D341Med (cell line): ENCODE measurements at places on chromosomes 16 and 17.

DNA sequence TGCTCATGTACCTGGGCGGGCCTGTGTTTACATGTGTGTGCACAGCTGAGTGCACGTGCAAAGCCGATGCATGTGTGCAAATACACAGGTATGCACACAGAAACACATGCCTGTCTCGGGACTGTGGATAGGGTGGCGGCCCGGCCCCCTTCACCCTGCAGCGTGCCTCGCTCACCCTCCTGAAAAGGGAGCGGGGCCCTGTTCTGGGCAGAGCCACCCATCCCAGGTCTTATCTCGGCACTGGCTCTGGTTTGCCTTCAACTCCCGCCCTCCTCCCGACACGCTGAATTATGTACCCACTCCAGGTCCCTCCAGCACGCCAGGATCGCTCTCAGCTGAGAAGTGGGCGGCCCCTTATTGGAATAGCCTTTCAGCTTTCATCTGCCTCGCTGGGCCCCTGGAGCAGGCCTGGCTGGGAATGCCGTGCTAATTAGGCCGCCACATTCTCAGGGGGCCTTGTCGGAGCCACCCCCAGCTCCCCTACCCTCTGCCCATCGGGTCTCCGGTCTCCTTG is 77.8 kb downstream of the RTN4RL1 start:
- DNase-seq: no peak

DNA sequence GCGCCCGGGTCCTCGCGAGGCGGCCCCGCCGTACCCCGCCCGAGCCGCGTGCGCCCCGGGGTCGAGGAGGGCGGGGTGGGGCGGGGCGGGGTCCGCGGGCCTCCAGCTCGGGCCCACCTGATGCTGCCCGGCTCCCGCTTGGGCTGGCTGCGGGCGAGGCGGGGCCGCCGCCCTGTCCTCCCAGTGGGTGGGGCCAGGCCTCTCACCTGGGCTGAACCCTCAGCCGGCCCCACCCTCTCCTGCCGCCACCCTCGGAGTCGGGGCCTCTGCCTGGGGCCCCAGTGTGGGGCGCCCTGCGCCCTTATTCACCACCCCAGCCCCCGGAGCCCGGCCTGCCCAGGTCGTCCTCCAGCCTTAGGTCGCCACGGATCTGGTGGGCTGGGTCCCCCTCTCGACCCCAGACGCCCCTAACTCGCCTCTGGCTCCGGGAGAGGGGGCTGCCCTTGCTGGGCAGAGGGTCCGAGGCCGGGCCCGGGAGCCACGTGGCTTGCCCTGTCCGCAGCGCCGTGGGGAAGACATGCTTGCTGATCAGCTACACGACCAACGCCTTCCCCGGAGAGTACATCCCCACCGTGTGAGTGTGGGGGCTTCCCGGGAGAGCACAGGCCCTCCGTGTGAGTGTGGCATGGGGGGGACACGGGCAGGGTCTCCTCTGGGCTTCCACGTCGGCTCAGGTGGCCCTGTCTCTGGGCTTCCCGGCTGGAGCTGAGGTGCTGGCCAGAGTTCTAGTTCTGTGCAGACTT is 578 bp downstream of the RAC3 start:
- DNase-seq: peak; percentile 88

DNA sequence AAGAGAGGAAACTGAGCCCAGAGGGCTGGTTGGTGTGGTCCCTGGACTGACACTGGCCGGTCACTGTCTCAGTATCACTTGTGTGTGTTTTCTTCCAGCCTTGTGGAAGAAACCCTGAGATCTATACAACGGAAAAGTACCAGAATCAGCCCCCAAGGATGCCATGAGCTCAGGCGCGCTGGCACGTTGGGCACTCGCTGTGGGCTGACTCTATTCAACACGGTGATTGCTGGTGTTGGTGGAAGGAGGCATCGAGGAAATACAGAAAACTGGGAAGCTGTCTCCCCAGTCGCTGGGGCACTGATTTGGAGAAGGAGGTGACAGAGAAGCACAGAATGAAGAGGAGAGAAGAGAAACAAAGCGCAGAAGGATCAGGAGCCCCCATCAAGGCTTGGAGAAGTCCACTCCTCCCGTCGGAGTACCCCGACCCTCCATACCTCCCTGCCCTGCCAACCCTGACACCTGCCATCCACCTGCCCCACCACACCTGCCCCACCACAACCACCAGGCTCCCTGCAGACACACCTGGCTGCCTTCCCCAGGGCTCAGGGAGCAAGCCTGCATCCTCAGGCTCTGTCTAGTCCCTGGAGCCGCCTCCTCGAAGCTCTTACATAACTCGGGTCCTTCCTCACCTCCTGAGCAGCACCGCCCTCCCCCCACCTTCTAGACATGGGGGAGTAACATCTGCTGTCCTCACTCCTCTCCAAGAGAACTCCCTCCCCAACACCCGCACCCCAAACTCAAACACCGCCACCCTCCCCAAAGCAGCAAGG is 66.5 kb downstream of the RBFOX3 start:
- DNase-seq: no peak

DNA sequence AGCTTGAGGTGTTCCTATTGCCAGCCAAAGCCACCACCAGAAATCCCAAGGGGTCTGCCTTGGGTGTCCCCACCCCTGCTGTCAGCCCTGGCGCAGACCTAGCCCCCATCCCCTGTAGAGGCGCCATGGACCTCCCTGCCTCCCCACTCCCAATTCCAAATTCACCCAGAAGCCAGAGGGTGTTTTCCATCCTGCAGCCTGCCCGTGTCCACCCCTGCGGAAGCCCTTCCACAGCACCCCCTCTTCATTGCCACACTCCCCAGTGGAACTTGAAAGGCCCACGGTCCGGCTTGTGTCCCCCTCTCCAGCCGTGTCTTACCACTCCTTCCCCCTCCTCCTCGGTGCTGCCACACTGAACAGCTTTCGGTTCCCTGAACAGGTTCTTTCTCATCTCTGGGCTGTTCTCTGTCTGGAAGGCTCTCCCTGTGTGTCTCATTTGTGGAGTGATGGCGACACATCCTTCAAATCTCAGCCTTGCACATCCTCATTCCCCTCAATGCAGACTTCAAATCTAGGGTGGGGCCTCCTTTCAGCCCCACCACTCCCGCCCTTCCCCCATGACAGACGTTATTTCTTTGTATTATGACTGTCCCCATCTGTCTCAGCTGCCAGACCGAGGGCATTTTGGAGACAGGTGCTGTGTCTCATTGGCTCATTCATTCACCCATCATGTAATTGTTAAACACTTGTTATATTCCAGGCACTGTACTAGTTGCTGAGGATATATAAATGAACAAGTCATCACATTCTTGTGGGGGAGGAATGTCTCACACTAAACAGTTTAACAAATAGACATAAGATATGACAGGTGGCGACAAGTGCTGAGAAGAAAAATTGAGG is 36.3 kb downstream of the ADGRG5 start:
- DNase-seq: no peak

- no peak for DNase-seq
Observed at GRCh38 chr17:16442141-16442540, 26.8 kb downstream of the TRPV2 start.

- DNase-seq: no peak
Observed at GRCh38 chr17:33651686-33652085, 358.6 kb upstream of the ASIC2 start.

- DNase-seq: no peak
Observed at GRCh38 chr17:64455993-64456885, 7.3 kb downstream of the MILR1 start.

DNA sequence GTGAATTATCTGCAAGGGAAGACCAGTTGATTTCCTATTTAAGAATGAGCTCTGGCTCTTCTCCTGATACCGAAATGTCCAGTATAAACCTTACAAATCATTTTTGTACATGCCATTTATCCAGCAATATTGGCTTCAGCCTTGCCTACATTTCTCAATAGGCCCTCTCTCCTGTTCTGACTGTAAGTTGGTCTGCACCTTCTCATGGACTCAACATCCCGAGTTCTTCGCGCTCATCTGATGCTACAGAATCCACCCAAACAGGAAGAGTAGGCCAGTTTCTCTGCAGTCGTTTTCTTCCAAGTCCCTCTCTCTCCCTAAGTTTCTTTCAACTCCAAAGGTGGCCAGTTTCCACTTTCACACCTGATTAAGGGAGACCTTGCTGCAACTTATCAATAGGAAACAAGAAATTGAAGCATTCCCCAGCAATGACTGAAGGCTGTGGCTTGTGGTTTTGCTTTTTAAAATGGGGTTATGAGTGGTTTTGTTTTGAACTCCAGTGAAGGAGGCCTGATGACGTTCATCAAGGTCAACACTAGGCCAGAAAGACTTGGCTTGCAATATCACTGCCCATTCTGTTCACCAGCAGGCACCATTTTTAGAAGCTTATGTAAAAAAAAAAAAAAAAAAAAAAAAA is 383.0 kb downstream of the MAF start:
- DNase-seq: no peak

DNA sequence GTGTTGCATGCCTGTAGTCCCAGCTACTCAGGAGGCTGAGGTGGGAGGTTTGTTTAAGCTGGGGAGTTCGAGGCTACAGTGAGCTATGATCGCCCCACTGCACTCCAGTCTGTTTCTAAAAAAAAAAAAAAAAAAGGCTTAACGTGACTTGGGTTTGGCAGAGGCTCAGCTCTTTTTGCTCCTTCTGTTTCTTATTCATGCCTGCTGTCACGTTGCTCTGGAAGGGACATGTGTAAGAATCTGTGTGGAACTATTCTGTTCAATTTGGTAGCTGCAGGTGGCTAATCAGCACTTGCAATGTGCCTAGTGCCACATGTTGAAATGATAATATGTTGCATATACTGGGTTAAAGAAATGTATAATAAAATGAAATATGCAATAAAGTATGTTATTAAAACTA is 20.9 kb upstream of the SYT17 start:
- DNase-seq: no peak

DNA sequence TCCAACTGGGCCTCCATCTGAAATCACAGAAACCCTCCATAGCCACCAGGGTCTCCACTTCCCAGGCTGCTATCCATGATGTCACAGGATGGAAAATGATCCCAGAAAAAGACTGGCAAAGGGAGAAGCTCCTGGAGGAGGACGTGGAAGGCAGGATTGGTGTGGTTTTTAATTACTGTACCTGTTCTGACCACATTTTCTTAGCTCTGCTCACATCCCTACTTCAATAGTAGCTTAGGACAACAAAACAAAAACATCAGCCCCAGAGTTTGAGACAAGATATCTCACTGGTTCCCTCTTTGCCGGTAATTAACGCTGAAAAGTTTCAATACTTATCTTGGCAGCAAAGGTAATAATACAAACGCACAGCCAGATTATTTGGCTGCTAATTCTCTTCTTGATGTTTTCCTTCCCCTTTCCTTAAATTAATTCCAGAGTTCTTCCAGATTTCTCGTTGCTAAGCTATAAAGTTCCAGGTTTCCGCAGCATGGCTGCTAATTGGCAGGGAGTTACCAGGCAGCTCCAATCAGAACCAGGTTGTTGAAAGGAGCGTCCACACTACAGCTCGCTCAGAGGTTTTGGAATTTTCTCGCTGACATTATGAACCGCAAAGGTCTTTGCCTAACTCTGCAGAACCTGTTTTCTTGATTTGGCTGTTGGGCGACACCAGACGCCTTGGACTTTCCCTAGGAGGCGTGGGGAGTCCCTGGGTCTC is 263.4 kb downstream of the MRTFB start:
- DNase-seq: no peak

DNA sequence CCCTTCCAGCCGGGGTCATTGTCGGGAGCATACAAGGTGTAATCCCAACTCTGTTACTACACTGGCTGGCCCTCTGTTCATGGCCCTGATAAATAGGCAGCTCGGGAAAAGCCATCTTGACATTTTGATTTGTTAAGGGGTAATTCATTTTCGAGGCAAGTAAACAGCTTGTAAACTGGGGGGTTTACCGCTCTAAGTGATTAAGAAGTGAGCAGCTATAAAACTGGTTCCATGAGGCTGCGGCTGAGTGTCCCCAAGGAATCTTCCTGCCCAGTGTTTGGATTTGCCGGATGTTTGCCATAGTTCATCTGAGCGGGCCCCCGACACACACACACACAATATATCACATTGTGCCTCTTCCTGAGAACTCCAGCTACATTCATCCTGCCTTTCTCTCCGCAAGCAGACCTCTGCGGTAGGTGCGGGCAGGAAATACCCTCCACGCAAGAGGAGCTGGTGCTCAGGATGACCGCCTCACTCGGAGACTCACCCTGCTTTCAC is 92.2 kb downstream of the SOCS1 start:
- DNase-seq: no peak

GRCh38 chr17:65918916-65919315 is 273.0 kb downstream of the CEP112 start:
- DNase-seq: no peak

- DNase-seq: no peak
Observed at GRCh38 chr17:7856011-7856810, 1.1 kb downstream of the NAA38 start.

DNA sequence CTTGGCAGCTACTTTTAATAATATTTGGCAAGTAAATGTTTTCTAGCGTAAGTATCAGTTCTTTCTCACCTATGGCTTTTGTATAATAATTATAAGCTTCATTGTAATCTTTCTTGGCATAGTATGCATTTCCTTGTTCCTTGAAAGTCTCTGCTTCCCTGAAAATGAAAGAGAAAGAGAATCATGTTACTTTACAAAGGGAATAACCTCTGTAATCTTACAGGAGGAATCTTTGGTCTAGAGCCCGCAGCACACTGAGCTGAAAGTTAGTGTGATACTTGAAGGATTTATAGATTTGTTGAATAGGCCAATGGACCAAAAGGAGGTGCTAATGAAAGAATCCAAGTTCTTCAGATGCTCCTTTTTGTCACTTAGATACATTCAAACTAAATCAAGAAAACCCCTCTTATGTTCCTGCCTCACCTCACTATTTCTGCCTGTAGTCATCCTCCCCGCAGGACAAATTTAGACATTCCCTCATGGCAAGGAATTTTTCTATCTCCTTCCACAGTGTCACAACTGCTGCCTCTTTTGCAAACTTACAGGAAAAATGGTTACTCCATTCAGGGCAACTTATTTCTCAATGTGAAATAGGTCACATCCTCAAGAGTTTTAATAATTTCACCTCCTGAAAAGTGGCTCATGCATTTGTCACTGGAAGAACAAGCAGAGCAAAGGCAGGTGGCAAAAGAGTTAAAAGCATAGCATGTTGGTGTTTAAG is 16.7 kb downstream of the DNAJC7 start:
- DNase-seq: no peak

DNA sequence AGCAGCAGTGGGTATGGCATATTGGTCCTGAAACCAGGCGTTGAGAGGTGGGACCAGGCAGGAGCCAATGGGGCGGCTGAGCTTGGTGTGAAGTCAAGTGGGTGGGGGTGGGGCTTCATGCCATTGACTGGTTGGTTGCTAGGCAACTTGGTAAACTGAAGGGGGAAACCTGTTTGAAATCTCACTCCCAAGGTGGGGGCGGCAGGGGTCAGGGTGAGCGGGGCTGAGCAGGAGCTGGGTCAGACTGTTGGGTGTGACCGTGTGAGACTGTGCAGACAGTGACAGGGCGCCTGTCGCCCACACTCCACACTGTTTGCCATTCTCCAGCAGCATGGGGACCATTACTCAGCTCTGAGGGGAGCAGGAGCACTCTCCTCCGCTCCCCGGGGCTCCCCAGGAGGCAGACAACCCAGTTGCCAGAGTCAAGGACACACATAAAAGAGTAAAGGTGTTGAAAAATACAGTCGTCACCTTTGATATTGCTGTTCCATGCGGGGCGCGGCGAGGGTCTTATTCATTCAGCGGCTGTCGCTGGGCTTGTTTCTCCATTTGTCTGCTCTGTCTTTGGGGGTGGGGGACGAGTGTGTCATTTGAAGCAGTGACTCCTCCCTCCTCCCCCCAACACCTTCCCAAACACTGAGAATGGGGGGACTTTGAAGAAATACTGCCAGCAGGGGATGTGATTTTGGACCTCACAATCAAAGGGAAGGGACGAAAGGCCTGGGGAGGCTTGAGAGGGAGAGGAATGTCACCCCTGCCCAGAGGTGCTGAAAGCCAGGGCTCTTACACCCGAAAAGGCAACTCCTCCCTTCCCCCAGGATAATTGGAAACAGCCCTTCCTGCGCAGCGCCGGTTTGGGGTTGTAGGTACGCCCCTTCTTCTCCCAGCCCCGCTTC is 1.2 kb upstream of the EFNB3 start:
- DNase-seq: peak; percentile 40
